ENCODE measurements at places on chromosomes 1 and 21.

DNA sequence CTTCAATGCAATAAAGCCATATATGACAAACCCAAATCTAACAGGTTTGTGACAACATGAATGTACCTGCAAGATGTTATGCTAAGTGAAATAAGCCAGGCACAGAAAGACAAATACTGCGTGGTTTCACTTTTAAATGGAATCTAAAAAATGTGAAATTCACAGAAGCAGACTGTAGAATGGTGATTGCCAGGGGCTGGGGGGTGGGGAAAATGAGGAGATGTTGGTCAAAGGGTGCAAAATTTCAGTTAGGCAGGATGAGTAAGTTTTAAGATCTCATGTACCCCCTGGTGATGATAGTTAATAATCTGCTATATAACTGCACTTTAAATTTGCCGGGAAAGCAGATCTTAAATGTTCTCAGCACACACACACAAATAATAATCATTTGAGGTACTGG is 160.5 kb downstream of the PTBP2 start:
- no peak for DNase-seq

- DNase-seq = no peak
These were observed 8.3 kb upstream of the CFAP45 start for GRCh38 chr1:159908031-159908940.

GRCh38 chr1:153293851-153294250 is 18.9 kb downstream of the PGLYRP3 start:
- no peak for DNase-seq

DNA sequence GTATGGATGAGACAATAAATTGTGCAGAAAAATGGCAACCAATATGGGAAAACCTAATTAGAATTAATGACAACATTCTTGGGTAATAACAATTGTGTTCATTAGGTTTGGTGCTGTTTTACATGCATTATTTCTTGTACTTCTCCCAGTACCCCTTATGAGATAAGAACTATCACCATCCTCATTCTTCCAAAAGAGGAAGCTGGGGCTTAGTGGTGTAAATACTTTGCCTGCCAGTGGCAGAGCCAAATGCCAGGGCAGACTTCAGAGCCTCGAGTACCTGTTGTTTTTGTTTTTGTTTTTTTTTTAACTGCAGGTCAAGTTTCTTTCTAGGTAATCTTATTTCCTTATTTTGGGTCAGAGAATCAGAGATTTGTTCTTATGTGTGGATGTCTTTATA is 206.4 kb downstream of the RHOU start:
- DNase-seq = no peak

GRCh38 chr1:153253693-153254092 is 5.8 kb upstream of the LORICRIN start:
- no peak for DNase-seq

- DNase-seq = no peak
These were observed 63.4 kb upstream of the PDE4B start for GRCh38 chr1:65729259-65729658.

GRCh38 chr1:109158433-109158832 is 44.5 kb downstream of the ELAPOR1 start:
- DNase-seq = no peak

DNA sequence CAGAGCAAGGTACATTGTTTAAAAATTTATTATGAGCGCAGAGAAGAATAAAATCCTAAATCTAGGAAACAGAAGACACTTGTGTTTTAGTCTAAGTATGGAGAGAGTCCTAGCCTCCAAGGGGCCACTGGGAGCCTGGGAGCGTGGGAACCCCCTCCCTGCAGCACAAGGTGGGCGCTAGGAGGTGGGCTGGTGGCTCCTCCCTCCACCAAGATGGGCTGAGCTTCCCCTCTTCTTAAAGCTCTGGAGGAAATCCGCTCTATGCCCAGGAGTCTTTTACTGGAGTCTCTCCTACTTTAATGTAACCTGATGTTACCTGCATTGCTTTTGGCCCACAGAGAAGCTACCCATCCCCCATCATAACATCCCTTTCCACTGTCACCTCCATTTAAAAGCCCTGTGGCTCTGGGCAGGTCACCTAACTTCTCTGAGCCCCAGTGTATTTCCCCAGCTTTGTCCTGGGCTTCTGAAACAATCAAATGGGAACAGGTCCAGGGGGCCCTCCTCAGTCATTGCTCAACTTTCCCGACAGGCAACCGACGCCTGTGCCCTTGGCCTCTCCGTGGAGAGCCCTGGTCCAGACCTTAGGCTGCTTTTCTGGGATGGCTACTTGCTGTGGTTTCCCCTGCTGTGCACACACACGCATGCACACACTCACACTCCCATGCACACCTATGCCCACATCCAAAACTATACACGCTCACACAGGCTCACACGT is 181.5 kb downstream of the NPHP4 start:
- DNase-seq = no peak
